ENCODE measurements at places on chromosomes 12 and 14. TPM values are rescaled to one million over a fixed set of nuclear protein-coding genes. Genes with fewer than 3 reads are reported as not detected.

The FOXG1 gene
- not detected for total RNA-seq

The SLC5A8 gene
- 1.6 TPM for total RNA-seq

The IFI27 gene
- 143 TPM for total RNA-seq

The TMEM106C gene
- total RNA-seq = 51.7 TPM

The C12orf54 gene
- total RNA-seq = not detected

The SMCO2 gene
- 0.38 TPM for total RNA-seq

The KRT71 gene
- not detected for total RNA-seq

The AQP2 gene
- total RNA-seq = 122 TPM

The IQSEC3 gene
- total RNA-seq = 1.4 TPM

The CACNA2D4 gene
- total RNA-seq = 7.3 TPM

The E2F7 gene
- total RNA-seq = 0.28 TPM

The ACRBP gene
- total RNA-seq = 3.4 TPM

The SIX1 gene
- total RNA-seq = 0.16 TPM

The FGD6 gene
- total RNA-seq = 19.8 TPM

The LMNTD1 gene
- not detected for total RNA-seq

The CSRP2 gene
- 40.8 TPM for total RNA-seq

The CLEC4A gene
- total RNA-seq = 3.7 TPM

The ANKS1B gene
- 5.8 TPM for total RNA-seq

The GPR137C gene
- total RNA-seq = 0.54 TPM

The RPL36AL gene
- 157 TPM for total RNA-seq

The RDH12 gene
- 0.22 TPM for total RNA-seq

The NPFF gene
- not detected for total RNA-seq

All from kidney (tissue), 22 donors.